ENCODE measurements at places on chromosomes 3 and 15. TPM values are rescaled to one million over a fixed set of nuclear protein-coding genes. Genes with fewer than 3 reads are reported as not detected.

GRCh38 chr3:152461460-152461859, 192.7 kb downstream of the MBNL1 start:
- DNase-seq: no peak

- DNase-seq: no peak
These were observed 520 bp downstream of the ZNF654 start for GRCh38 chr3:88059380-88060170.

GRCh38 chr3:148861277-148861869, 3.7 kb upstream of the CPA3 start:
- no peak for DNase-seq

DNA sequence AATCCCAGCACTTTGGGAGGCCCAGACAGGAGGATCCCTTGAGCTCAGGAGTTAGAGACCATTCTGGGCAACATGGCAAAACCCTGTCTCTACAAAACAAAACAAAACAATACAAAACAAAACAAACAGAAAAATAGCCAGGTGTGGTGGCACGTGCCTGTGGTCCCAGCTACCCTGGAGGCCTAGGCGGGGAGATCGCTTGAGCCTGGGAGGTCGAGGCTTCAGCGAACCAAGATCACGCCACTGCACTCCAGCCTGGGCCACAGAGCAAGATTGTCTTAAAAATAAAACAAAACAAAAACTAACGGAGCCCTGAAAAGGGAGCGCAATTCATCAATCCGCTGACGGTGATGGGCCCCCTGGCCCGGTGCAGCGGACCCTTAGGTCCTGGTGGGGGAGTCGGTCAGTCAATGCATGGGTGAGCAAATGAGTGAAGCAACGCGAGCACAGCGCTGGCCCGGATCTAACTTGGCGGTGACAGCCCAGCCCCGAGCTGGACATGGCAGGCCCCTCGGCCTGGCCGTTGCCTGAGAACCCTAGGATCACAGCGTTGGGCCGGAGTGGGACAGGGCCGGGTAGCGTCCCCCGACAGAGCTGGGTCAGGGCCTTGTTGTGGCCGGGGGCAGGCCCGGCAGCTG, 52.4 kb upstream of the BLM start:
- no peak for DNase-seq

- DNase-seq: no peak
These were observed 21.2 kb downstream of the RAD51 start for GRCh38 chr15:40716165-40716564.

DNA sequence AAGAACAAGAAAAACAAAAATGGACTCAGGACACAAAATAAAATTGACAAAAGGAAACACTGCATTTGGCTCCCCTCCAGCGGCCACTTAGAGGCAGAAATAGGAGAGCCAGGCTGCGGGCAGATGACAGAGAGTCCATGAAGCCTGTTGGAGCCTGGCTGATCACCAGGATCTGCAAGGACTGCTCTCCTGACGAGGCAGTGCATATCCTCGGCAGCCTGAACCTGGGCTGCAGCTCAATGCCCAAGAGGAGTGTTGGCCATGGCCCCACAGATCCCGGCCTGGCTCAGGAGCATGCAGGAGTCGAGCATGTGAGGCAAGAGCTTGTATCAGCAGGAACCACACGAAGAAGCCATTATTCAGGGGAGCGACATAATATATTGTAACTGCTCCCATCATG, 199.8 kb downstream of the STT3B start:
- DNase-seq: no peak

GRCh38 chr3:172268868-172269267, 179.4 kb downstream of the GHSR start:
- DNase-seq: no peak

DNA sequence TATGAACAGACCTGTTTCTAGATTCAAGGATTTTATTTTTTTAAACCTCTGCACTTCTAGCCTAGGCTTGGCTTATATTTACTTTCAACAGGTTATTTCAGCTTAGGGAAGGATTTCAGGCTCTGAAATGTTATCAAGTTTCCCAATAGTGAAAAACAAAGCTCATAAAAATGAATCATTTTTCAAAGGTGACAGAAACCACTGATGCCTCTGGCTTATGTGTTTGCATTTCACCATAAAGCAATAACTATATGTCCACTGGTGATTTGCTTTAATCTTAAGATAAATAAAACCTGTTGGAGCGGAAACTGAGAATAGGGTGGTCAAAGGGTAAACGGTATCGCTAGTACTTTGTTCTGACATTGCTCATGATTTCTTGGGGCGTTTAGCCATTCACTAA, 141.2 kb upstream of the LRIG1 start:
- no peak for DNase-seq

DNA sequence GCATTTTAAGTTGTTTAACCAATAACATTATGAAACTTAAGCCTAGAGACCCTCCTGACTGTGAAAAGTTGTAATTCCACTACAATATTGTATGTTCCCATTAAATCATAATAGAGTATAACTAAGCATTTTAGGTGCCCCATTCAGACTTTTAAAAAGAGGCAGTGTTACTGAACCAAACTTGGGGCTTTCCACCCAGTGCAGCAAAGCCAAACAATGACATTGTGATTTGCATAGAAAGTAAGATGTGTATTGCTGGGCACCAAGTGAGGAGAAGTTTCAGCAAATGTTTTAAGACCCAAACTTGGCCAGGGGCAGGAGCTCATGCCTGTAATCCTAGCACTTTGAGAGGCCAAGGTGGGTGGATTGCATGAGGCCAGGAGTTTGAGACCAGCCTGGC, 706.2 kb downstream of the GRM7 start:
- DNase-seq: no peak

GRCh38 chr15:100372739-100373119, 31.0 kb upstream of the ADAMTS17 start:
- DNase-seq: no peak

DNA sequence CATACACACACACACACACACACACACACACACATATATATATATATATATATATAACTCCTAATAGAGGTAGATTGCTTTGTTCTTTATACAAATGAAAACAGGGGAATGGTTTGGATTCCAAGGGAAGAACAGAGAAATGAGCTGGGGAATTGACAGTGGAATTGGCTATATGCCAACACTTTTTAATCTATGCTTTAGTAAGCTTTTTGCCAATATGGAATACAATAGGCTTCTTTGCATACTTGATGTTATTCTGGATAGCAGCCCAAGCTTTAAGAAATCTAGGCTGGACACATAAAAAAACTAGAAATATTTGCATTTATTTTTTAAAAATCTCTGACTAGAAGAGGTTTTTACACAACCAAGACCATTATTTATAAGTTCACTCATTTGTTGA, 334.2 kb upstream of the MDFIC2 start:
- no peak for DNase-seq

Gene MME
- 1.7 TPM for total RNA-seq

Gene UBR1
- 22.3 TPM for total RNA-seq

Gene PIGX
- total RNA-seq: 31.2 TPM

Gene ARL8B
- 61.6 TPM for total RNA-seq

Gene GABRR3
- not detected for total RNA-seq

Gene CYP1A1
- total RNA-seq: 0.27 TPM

Gene TTC23
- total RNA-seq: 27.7 TPM

Gene GPR87
- total RNA-seq: not detected

Gene PPM1L
- 8.5 TPM for total RNA-seq

Gene KNL1
- total RNA-seq: 4.7 TPM
